ENCODE measurements at places on chromosomes 16 and 17.

DNA sequence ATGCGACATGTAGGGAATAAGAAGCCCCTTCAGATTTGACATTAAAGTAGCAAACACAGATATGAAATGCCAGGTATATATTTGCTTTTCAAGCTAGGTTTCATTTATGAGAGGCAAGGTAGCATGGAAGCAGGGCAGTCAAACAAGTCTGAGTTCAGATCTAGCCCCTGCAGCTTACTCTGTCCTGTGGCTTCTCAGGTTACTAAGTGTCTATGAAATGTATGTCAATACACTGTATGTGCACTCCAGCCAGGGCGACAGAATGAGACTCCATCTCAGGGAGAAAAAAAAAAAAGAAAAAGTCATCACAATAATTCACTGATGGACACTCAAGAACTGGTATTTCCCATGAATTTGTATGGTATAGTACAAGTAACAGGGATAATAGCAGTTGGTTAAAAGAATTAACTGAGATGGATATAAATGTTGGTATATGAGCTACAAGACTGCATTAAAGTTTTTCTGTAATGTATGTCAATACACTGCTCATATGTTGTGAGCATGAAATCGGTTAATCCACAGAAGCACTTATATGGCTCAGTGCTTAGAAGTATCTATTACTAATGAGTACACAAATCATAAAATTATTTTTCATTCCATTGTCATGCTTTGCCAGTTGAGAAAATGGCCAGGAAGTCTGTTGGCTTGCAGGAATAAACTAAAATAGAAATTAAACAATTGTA lies 2.9 kb upstream of the WSB1 start:
- DNase-seq, result no peak

GRCh38 chr16:27476240-27476639 lies 73.5 kb downstream of the GTF3C1 start:
- DNase-seq, result no peak

DNA sequence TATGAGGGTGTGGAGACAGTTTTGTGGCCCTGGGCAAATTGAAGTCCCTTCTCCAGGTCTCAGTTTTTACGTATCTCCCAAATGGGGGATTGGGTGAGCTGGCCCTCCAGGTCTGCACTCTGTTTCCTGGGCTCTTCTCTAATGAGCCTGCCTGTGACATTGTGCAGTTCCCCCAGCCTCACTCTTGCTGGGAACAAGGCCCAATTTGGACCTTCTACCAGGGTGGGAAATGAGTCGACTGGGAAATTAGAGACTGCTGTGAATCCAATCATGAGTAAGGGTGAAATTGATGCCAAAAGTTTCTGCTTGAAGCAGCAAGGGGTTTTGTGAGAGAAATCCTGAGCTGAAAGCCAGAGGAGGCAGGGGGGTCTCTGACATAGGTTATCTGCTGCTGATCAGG lies 71.5 kb upstream of the KSR1 start:
- no peak for DNase-seq

GRCh38 chr17:36152639-36153120 lies 23.8 kb downstream of the TBC1D3B start:
- no peak for DNase-seq

- DNase-seq, result no peak
Observed at GRCh38 chr17:67557052-67557845, 160.5 kb upstream of the NOL11 start.

DNA sequence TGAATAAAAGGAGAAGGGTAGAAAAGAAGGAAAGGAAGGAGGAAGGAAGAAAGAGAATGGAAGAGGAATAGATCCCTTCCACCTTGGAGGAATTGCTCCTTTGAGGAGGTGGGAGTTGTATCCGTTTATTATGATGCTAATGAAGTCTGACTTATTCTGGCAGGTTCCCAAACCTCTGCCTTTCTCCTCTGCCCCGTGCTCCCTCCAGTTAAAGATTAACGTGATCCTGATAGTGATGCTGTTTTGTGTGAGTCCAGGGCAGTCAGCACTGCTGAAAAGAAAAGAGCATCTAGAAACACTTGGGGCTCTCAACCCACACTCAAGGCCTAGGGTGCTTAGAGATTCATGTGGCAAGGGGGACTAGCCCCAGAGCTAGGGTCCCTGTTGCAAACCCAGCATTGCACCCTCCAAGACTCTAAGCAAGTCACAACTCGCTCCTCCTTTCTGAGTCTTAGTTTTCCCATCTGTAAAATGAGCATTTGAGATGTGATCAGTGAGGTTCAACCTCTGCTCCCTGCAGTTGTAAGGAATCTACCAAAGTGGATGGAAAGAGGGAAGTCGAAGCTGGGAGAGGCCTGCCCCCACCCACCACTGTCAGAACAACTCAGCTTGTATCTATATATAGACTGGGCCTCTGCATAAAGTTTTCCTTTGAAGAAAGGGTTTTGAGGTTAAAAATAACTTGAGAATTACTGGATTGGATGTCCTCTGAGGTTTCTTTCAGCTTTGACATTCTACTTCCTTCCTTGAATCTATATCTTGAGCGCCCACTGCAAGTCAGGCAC lies 46.9 kb upstream of the TMEM132E start:
- no peak for DNase-seq

DNA sequence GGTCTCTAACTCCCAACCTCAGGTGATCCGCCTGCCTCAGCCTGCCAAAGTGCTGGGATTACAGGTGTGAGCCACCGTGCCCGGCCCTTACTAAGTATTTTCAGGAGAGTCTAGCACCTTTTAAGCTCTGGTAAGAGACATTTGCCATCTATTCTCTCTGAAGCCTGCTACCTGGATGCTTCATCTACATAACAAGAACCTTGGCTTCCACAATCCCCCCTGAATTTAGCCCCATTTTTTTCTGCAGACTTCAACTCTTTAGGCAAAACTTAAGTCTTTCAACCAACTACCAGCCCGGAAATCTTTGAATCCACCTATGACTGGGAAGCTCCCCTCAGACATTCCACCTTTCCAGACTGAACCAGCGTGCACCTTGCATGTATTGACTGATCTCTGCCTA lies 14.0 kb upstream of the UBE2I start:
- no peak for DNase-seq

GRCh38 chr17:44842748-44843147 lies 4.9 kb upstream of the HIGD1B start:
- no peak for DNase-seq

DNA sequence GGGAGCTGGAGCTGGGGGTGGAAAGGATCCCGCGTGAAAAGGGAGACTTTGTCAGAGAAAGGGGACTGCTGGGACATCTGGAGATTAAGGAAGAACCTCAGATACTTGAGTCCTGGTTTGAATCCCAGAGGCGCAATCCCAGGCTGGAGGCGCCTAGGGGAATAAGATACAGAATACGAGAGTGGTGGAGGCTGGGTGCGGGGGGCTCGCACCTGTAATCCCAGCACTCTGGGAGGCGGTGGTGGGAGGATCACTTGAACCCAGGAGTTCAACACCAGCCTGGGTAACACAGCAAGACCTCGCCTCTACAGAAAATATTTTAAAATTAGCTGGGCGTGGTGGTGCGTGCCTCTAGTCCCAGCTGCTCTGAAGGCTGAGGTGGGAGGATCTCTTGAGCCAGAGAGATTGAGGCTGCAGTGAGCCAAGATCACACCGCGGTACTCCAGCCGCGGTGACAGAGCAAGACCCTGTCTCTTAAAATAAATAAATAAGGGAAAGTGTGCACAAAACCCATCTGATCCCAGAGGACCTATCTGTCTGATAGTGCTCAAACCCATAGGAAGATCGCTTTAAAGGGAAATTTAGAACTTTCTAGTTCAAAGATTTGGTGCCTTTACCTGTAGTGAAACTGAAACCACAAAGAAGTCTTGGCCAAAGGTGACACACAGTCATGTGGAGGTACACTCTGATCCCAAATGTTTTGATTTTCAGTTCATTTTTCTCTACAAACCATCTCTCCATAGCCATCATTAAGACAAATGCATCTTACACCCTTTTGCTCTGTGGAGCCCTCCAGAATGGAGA lies 617 bp upstream of the SCRN2 start:
- DNase-seq, result no peak

DNA sequence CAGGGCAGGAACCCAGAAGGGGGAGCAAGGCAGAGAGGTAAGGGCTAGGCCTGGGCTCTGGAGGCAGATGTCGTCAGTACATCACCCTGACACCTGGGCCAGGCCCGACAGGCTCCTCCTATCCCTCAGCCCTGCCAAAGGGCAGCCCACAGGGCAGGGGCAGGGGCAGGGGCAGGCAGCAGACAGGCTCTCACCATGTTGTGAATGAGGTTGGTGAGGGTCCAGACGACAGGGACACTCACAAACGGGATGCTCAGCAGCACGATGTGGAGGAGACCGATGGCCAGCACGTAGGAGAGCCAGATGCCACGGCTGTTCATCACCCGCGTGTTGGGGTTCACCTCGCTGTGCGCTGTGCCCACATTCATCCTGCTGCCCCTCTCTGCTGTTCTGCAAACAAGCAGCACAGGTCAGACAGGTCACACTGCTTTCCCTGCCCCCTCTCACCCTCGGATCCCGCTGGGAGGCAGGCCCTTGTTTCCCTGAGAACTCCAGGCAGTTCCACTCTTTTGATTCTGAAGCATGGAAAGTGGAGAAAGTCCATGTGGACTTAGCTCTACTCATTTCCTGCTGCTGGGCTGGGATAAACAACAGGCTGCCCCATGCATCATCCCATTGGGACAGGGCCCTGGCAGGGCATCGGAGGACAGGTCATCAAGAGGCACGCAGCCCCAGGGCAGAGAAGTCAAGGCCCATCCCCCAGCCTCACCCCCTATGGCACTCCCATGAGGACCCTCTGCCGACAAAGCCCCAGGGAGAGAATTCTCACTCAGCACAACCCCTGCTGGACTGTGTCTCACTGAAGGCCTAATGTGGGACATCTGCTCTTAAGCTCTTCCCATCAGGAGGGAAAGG lies 3.3 kb downstream of the ORMDL3 start:
- no peak for DNase-seq

GRCh38 chr17:410543-411401 lies 58.2 kb upstream of the RPH3AL start:
- no peak for DNase-seq

DNA sequence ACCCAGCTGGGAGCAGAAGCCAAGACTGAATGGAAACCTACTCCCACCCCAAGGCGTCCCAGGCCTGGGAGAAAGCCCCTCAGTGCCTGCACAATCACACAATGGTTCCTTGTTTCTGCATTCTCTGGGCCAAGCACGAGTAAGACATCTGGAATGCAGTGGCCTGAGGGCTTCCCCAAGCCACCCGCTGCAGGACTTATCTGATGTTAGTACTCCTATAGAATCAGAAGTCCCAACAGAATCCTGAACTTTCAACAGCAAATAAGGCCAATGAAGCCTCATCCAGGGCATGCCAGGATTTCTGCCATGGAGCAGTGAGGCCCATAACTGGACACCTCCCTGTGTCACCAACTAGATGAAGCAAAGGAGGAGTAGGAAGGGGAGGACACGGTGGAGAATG lies 28.6 kb downstream of the MYO18A start:
- DNase-seq, result no peak

DNA sequence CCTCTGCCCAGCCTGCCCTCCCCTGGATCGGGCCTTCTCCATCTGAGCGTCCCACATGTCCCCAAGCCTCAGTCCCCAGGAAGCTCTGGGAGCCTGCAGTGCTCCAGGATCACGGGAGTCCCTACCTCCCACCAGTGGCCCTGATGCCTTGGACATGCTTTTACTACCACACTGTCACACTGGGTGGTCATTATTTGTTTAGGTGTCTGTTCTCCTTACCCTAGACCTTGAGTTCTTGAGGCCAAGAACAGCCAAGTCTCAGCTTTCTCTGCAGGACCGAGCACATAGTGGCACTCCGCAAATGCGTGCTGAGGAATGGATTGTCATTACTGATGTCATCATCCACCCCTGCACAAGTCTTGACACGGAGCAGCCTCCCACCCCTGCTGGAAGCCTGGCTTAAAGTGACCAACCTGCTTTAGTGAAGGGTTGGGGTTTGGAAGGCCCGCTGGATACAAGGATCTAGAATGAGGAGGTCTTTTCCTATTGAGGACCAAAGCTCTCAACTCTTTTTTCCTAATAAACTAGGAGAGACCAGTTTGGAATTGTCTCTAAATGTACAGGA lies 132.9 kb upstream of the CRHR1 start:
- no peak for DNase-seq

DNA sequence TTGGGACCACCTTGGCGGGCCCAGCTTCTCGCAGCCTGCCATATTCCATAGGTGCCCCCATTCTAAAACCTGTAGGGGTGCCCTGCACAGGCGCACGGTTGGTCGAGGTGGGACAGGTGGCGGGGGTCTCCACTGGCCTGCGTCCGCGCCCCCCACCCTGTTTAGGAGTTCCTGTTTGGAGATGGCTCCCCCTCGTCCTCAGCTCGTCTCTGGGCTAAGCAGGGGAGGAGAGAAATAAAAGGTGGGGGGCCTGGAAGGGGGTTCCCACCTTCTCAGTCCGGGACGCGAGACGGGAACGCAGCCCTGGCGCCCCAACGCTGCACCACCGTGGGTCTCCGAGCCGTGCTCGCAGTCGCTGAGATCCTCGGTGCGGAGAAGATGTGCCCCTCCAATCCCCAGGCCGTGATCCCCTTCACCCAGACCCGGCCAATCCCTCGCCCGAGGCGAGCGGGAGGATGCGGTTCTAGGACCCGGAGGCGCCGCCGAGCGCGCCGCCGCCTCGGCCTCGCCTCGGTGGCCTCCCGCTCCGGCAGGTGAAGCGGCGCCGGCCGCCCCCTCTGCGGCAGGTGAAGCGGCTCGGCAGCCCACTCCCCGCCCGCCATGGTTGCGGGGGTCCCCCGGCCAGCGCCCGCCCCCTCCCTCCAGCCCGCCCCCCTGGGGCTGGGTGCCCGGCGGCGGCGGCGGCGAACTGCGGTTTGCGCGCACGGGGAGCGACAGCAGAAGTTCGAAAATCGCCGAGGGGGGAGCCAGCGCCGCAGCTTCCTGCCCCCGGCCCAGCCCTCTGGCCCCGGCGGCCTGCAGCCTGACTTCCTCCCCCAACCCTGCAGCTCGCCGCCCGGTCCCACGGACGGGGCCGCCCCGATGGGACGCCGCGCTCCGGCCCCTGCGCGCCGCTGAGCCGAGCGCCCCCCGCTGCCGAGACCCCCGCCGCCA lies at the start of gene FMNL1:
Gene FMNL1, plus strand, starts transcription at position 805 of the 933 bp plus-strand sequence. CDS start 240 bp downstream, outside the sequence.
- peak; percentile 76 for DNase-seq

DNA sequence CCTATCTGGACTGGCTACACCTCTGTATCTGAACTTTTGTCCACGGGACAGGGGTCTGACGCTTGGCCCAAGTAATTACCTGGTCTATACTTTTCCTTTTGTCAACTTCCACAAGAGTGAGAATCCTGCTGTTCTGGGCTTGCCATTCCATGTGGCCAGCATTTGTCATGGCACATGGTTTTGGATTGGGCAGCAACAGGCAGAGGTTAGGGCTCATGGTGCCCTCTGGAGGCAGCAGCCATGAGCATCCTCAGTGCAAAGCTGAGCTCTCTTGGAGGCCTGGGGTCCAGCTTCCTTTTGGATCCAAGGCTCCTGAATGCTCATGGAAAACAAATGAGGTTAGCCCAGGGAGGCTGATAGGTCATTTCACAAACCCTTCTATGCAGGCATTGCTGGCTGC lies 7.5 kb upstream of the EDC4 start:
- DNase-seq, result no peak

Measured in activated B cell treated with CpG ODN at 0.5 μM for 24 hours (primary cell).